GM04503 (cell line): ENCODE measurements at places on chromosomes 6 and 20.

GRCh38 chr20:59984541-59984940 lies 26.3 kb downstream of the CDH26 start:
- DNase-seq, result no peak

GRCh38 chr6:49649988-49650387 lies 13.3 kb upstream of the RHAG start:
- no peak for DNase-seq

DNA sequence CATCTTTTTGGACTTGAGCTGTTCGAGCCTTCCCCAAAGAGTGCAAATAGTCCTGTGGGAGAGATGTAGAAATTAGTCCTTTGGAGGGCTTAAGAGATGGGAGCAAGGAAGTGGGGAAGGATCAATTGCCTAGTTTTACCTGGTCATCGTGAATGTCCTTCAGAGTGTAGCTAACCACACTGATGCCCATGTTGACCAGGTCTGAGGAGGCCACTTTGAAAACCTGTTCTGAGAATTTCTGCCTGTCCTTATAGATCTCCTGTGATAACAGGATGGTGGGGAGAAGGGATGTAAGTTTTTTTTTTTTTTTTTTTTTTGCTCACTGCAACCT lies 2.0 kb downstream of the FLOT1 start:
- no peak for DNase-seq

GRCh38 chr6:52555518-52556233 lies 21.2 kb downstream of the TRAM2 start:
- no peak for DNase-seq
